ENCODE measurements at places on chromosomes 2 and 18.

GRCh38 chr2:201996679-201997314 lies 36.9 kb upstream of the FZD7 start:
- no peak for DNase-seq

DNA sequence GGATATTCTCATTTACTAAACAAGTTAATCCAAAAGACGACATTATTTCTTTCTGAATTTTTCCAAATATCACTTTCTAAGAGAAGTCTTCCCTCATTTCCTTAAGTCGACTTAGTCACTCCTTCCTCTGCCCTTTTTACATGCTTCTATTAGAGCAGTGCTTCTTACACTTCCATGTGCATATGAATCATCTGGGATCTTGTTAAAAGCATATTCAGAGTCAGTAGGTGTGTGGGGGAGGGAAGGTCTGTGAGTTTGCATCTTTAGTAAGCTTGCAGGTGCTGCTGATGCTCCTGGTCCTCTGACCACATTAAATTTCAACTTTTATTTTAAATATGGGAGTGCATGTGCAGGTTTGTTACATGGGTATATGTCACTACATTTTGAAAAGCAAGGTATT lies 582.6 kb downstream of the NRXN1 start:
- no peak for DNase-seq

DNA sequence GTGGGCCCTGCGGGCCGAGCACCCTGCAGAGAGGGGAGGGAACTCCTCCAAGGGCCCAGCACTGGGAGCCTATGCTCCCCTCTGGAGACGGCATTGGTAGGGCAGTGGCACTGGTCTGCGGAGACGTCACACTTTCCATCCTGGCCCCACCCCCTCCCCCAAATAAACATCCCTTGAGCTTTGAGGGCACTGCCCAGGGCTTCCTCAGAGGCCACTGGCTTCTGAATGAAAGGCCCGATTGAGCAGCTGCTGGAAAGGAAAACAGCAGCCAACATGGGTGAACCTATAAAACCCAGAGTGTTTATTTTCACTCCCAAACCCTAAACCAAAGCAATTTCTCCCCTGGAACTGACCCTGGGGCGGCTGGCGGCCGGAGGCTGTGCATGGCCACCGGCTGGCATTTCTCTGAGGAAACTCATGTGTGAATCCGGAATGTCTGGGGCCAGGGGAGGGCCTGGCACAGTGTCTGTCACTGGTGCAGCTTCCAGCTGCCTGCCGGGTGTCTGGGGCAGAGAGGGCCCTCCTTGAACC lies 138.9 kb downstream of the DYSF start:
- no peak for DNase-seq

GRCh38 chr2:99389946-99390345 lies 52.8 kb downstream of the EIF5B start:
- no peak for DNase-seq

GRCh38 chr2:230872151-230872967 lies 7.6 kb downstream of the ITM2C start:
- no peak for DNase-seq

DNA sequence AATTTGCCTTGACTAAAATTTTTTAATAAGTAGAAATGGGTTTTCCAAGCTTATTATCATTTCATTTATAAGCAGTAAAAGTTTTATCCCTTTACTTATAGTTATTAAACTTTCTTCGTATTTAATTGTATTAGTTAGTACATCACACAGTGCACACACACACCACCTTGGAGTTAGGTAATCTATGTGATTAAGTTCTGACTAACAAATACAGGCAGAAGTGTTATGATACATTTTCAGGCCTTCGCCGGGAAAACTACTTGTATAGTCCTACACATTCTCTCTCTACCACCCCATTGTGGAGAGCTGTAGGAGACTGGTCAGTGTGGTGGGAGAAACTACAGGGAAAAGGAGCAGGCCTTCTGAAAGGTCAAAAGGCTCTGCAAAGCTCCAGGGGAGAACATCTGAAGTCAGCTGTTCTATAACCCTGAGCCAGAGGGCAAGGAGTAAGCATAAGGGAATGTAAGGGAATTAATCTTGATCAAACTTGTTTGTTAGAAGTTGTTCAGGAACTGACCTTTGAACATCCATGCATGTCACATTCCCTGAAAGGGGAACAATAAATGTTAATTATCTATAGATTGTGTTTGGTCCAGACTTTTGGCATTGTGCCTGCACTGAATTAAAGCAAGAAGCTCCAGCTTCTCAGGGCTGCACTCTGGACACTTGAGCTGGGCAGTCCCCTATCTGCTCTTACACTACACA lies 231.7 kb downstream of the FSIP2 start:
- no peak for DNase-seq

GRCh38 chr2:102166189-102166845 lies 20.5 kb upstream of the IL1RL2 start:
- DNase-seq = no peak

- no peak for DNase-seq
Measured at GRCh38 chr2:100110614-100111000, 31.8 kb downstream of the AFF3 start.

DNA sequence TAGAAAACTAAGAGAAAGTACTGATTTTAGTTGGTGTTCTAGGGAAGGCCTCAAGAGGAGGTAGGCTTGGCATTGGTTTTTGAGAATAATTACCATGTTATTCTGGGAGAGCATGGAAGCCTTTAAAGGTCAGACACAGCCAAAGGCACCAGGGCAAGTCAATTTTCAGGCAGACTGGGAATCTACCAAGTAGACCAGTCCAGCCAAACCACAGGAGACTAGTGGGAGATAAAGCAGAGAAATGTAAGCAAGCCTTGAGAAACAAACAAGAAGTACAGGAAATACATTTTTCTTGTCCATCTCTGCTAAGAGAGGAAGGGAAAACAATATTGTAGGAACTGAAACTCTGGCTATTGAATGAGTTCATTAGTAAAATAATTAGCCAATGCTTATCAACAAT lies 5.5 kb upstream of the CCDC68 start:
- no peak for DNase-seq

DNA sequence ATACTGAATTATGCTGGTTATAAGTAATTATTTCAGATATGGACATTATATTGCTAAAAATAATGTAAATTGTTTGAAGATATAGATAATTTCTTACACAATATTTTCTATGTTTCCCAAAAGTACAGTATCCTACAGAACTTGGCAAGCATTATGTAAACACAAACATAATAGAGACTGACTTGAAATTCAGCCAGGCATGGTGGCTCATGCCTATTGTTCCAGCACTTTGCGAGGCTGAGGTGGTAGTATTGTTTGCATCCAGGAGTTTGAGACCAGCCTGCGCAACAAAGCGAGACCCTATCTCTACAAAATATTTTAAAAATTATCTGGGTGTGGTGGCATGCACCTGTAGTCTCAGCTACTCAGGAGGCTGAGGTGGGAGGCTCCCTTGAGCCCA lies 1300.5 kb upstream of the DDX18 start:
- DNase-seq = no peak

GRCh38 chr2:48346124-48346536 lies 183.8 kb upstream of the STON1 start:
- DNase-seq = no peak

DNA sequence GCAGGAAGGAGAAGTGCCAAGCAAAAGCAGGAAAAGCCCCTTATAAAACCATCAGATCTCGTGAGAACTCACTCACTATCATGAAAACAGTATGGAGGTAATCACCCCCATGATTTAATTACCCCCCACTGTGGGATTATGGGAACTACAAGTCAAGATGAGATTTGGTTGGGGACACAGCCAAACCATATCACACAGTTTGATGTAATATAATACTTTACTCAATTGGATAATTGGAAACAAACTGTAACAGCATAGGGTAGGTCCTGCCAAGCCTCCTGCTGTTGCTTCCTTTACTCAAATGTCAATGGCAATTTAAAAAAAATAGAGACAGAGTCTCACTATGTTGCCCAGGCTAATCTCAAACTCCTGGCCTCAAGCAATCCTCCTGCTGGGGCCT lies 15.5 kb upstream of the METTL21A start:
- no peak for DNase-seq

GRCh38 chr2:28507796-28508764 lies 12.2 kb downstream of the PLB1 start:
- DNase-seq = no peak

DNA sequence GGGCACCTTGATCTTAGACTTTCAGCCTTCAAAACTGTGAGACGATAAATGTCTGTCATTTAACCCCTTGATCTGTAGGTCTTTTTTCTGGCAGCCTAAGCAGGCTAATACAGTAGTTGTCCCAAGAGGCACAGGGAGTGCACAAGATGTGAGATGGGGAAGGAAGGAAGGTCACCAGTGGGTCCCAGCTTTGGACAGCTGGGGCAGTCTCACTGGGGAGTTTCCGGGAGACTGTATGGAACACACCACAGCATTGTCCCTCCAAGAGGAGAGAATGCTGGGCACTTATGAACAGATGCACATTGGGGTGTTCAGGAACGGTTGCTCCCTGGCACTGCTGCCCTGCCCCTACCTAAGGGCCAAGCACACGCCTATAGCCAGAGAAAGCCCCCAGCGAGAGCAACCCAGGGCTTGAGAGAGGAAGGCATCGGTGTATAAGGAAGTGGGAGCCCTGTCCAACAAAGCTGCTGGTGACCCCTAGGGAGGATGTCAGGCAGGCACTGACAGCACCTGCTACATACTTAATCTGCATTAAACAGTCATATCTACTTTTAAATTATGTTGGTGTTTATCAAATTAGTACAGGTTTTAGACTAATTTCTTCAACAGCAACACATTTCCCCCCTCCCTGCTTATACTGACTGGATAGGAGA lies 11.6 kb upstream of the NCK2 start:
- no peak for DNase-seq

DNA sequence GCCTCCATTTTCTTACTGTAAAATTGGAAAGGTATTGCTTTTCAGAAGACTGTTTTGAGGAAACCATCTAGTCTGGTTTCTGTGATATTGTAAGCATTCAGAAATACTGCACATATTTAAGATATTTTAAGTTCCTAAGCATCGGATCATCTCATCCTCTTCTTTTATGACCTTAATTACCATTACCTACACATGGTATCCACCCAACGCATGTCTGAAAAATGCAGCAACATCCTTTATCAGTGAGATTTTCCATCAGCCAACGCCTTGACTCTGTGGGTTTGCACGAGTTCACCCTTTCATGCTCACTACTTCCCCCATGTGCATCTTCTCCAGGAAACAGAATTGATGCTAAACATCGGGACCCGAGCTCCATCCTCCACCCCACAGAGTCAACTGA lies 84.3 kb downstream of the COL4A4 start:
- no peak for DNase-seq

- DNase-seq = no peak
Measured at GRCh38 chr18:44716697-44717163, 36.0 kb downstream of the SETBP1 start.

DNA sequence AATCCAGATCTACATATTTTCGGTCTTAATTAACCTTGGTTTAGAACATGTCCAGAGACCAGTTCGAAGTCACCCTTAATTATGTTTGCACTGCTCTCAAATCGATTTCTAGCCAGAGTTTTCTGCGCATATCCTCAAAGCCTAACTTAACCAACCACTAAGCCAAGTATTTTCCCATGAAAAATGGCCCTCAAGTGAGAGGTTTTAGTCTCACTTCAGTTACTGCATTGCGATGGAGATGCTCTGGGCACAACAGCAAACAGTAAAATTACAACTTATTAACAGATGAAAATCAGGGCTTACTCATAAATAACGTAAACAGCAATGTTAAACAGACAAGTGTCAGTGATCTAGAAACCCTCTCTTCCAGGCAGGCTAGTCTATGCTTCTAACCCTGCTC lies 4.5 kb downstream of the RTN4 start:
- no peak for DNase-seq

DNA sequence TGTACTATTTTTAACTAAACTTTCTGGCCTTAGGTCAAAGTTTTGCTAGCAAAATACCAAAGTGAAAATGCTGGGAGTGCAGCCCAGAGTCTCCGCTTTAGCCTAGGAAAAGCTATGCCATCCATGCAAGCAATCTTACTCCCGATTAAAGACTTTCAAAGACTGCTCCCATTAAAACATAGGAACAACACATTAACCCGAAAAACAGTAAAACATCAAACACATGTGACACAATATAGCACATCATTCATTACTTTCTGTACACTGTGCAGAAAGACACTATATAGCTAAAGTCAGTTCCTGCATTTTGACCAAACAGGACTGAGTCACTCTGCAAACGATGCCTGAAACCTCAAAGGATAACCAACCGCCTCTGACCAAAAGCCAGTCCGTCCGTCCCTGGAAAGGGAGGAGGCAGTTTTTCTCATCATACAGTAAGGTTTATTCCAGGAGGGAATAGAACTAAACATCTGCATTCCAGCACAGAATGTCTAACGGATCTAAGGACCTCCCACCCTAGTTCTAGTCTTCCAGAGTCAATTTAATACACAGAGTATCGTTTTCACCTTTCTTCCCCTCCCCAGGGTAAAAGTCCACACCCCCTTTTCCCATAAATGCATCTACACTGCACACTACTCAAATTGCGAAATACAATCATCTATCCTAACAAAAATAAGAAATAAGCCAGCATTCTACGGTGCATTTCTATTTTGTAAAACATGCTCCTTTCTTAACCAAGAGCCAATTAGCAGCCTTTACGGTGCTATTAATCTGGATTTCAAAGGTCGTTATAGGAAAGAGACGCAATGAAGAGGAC lies 1.7 kb downstream of the ROCK2 start:
- no peak for DNase-seq

GRCh38 chr2:12302140-12302539 lies 414.6 kb upstream of the TRIB2 start:
- DNase-seq = no peak

- DNase-seq = no peak
Measured at GRCh38 chr2:162678551-162678950, 160.0 kb downstream of the KCNH7 start.

GRCh38 chr2:223161873-223162458 lies 110.0 kb downstream of the KCNE4 start:
- DNase-seq = no peak

DNA sequence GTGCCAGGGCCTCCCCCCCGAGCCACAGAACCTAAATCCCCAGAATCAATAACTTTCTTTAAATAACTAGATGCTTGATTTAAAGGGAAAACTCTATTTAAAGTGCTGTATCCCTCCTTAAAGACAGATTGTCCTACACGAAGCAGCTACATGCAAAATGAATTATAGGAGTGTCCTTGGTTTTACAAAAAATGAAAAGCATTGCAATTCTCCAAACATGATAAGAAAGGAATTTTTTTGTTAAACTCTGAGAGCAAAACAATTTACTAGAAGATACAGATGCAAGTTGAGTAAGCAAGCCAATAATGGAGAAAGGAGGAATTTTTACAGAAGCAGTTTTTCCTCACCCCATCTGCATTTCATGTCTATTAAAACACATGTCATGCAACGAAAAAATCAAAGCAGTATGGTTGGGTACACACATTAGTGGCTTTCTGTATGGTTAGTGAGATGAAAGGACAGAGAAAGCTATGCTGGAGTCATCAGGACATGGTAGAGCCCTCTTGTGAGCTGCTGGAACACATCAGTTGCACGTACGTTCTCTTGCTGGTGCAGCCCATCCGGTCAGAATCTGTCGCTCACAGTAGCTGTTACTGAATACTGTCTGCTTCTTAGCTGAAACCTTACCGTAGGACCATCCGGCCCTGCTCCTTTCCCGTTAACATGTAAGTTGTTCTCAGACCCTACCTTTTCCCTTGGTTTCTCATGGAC lies 25.9 kb upstream of the STEAP3 start:
- DNase-seq = no peak

Data from activated naive CD4-positive, alpha-beta T cell treated with anti-CD3 and anti-CD28 coated beads, Interleukin-2, amount 50 U/mL, for 16 hours (primary cell).